ENCODE measurements at places on chromosomes 6 and 20.

- no peak for DNase-seq
Observed at GRCh38 chr6:98976674-98977385, 29.1 kb upstream of the FBXL4 start.

DNA sequence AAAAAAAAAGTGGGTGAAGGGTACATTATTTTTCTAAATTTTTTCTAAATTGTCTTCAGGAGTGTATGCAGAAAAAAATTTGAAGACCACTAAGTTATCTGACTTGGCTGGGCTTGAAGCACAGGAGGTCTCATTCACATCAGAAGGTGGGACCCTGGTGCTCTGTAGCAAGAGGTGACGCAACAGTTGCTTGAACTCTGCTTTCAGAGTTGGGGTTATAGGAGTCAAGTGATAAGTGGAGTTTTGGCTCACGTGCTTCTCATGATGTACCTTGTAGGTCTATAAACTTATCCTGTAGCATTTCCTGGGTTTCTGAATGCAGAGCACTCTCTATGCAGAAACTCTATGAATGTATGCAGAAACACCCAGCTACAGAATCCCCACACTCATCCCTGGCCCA is 58.5 kb upstream of the FOXC1 start:
- no peak for DNase-seq

DNA sequence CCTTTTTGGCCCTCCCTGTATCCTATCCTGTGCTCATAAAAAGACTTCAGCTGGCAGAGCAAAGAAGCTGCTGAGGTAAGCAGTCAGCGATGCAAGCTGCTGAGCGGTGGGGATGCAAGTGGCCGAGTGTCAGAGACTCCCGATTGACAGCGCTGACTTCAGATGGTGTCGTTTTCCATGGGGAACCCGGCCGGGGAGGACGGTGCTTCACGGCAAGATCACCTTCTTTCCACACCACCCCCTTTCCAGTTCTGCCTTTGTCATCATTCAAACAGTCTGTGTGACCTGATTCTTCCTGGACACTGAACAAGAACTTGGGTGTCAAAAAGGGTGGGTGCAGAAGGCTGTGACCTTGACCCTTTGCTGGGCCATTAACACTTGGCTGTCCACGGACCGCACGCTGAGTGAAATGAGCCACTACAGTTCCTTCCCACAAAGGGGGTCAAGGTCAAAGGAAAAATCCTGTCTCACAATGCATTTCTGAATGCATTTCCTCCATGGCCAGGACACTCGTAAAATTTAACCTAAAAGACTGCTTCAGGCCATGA is 52.9 kb upstream of the UNC93A start:
- no peak for DNase-seq

DNA sequence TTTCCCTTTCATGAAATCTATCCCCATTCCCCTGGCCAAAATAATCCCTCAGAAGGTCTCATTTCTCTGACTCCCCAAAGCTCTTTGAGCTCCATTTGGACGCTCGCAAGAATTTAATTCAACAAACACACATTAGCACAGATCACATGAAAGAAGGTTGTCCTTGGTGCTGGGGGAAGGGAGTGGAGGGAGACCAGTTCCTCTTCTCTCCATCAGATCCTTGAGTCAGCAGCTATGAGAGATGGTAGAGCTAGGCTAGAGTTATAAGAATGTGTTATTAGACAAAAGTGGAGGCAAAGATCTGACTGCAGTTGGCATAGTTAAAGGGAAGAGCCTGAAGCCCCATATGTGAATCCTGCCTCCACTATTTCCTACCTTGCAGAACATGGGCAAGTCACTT is 184.2 kb upstream of the CDYL start:
- no peak for DNase-seq

- no peak for DNase-seq
Observed at GRCh38 chr6:71656121-71656520, 230.2 kb upstream of the RIMS1 start.

- DNase-seq, result no peak
Observed at GRCh38 chr6:156869980-156870398, 92.8 kb downstream of the ARID1B start.

GRCh38 chr6:70151616-70152015 is 151.3 kb downstream of the COL9A1 start:
- DNase-seq, result no peak

DNA sequence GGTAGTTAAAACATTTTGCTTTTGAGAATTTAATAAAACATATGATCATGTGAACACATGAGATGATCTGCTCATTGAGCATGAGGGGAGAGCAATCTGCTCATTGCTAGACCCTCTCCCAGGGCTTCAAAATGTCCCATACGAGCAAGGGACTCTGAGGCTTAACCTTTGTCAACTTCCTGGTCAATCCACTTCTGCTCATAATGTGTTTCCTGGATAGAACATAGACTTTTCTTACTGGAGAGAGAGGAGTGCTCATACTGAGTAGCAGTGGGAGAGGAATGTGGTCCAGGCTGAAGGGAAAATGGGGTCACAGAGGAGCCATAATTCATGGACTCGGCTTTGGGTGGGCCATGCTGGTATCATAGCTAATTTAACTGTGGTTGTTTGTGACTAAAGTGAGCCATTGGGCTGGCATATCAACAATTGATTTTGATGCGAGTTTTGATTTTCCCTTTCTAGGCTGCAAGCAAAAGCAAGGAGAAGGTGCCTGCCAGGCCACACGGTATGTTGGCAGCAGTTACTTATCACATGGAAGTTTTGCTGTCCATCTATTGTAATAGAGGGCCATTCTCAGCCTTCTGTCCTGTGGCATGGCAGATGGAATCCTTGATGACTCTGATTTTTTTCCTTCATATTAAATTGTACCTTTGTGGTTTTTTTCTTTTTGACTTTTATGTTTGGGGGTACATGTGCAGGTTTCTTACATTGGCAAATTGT is 20.8 kb upstream of the ADGRF4 start:
- DNase-seq, result no peak

DNA sequence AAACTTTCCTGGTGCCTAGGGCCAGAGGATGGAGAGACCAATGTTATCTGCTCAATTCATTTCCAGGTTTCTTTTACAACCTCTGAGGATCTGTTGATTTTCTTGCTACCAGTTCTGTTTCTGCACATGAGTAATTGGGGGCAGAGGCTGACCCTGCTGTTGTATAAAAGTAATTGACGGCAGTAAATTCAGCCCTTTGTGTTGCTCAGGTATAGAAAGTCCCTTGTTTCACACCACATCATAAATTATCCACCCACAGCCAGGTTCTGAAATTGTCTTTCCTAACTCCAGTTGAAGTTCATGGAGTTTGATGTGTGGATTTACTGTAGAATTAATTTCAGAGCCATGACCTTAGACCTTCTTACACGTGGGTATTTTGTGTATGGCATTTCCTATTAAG is 107.4 kb upstream of the GRIK2 start:
- DNase-seq, result no peak

GRCh38 chr6:81806793-81807565 is 54.5 kb upstream of the TENT5A start:
- no peak for DNase-seq

DNA sequence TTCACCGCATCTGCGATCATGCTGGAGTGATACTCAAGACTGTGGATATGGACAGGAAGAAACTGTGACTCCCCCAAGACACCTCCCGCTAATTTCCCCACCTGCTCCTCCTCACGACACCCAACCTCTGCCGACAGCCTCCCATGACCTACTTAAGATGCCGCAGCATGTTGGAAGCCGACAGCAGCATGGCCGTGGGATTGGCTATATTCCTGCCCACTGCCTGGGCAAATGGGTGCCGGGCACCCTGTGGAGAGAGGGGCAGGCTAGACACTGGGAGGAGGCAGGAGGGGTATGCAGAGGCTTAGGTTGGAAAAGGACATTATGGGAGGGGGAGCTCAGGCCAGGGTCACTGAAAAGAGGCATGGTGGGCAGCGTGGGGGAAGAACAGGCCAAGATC is 4.5 kb downstream of the IDH3B start:
- DNase-seq, result no peak

DNA sequence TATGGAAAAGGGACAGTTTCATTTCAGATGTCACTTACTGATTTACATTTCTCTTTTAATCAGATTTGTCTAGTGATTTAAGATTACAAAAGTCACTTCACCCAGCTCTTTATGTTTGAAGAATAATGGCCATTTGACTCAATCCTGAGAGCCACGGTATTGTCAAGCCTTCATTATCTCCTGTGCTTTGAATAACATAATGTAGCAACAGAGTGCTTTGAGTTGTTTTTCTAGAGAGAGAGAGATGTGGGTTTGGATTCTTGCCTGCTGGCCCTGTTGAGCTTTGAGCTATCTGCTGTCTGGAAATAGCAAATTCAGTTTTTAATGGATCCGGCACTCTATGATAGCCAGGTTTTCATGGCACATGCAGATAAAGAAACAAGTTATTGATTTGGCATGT is 478.4 kb upstream of the SOX4 start:
- no peak for DNase-seq

GRCh38 chr6:44158770-44159228 is at the start of gene CAPN11:
TSS of gene CAPN11 (plus strand) at chr6:44158820. CDS start at chr6:44158849, 29 bp downstream.
- no peak for DNase-seq

GRCh38 chr6:62039605-62040004 is 246.4 kb downstream of the KHDRBS2 start:
- no peak for DNase-seq

DNA sequence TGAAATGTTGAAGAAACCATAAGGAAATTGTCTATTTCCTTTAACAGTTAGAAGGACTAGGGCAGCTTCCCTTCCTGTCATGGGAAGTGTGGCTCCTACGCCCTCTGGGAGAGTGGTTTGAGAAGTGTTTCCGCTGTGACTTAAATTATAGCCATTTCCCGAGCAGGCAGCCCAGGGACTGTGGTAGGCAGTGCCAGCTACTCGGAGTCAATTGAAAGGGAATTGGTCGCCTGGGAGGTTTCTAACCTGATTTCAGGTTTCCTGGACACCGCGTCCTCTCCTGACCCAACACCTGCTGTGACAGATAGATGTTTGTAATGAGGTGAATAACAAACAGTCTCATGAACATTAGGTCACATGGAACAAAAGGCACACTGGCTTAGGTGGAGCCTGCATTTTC is 256.1 kb upstream of the PLCB4 start:
- DNase-seq, result no peak

- no peak for DNase-seq
Observed at GRCh38 chr6:22024973-22025467, 271.8 kb downstream of the PRL start.

- no peak for DNase-seq
Observed at GRCh38 chr6:35669451-35670045, 19.2 kb downstream of the FKBP5 start.

DNA sequence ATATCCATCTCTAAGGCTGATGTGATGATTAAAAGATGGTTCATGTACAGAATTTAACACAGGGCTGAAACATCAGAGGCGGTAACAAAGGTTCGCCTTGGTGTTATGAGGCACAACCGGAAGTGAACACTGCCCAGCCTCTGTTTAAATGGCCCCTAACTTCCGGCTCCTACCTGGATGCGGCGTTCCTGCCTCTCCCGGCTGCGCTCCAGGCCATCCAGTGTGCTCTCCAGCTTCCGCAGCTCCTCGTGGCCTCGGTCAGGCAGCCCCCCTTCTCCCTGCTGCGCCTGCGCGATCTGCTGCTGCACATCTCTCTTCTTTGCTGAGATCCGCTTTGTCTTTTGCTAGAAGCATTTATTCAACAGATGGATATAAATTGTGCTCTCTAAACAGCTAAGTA is 195.3 kb downstream of the SYNE1 start:
- no peak for DNase-seq

- no peak for DNase-seq
Observed at GRCh38 chr6:6645261-6645917, 56.9 kb downstream of the LY86 start.

DNA sequence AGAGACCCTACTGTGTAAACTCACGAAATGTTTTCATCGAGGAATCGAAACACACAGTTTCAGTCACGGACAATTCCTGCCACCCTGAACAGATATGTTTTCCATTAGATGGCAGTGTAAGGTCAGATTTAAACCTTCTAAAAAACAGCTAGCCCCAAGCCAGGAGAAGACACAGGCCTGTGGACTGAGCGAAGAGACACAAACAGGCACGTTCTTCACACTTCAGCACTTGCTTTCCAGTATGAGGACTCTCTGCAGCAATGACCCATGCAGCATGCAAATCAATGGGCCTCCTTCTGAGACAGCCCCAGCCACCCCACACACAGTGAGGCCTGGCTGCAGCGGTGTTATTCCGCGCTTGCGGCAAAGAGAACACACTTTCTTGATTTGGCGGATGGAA is 31.9 kb downstream of the HUS1B start:
- DNase-seq, result no peak

DNA sequence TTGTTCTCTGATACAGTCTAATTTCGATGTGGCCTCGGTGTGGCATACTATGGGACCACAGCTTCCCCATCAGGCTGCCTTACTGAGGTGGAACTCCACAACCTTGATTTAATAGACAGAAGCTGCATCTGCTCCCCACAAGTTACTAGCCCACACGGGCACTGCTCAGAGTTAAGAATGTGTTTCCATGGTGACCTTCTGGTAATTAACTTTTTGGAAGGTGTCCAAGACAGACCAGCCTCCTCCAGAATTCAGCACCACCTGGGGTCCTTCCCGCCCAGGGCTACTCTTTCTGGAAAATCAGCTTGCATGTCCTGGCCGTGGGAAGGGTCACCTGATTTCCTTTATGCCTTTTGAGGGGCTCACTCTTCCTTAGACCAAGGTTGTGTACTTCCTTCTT is 48.7 kb upstream of the CDH4 start:
- DNase-seq, result no peak

DNA sequence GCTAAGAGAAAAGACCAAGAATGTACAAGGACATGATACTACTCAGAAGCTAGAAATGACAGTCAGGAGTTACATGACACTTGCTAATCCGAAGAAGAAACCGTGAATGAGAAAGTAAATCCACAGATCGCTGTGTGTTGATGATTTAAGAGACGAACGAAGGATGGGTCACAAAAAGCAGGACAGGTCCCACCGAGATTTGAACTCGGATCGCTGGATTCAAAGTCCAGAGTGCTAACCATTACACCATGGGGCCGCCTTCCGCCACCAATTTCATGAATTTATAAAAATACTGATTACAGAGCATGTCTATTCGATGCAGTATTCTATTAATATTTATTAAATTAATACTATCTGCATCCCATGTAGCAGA is 54.0 kb upstream of the BTN3A2 start:
- peak; percentile 75 for DNase-seq

GRCh38 chr20:36305602-36306551 is at the start of gene DLGAP4:
TSS of gene DLGAP4 (plus strand) at chr20:36306339. CDS start at chr20:36431718, 125,379 bp downstream.
- DNase-seq, result peak; percentile 13

GRCh38 chr6:135680964-135681913 is 170.3 kb upstream of the PDE7B start:
- DNase-seq, result no peak

DNA sequence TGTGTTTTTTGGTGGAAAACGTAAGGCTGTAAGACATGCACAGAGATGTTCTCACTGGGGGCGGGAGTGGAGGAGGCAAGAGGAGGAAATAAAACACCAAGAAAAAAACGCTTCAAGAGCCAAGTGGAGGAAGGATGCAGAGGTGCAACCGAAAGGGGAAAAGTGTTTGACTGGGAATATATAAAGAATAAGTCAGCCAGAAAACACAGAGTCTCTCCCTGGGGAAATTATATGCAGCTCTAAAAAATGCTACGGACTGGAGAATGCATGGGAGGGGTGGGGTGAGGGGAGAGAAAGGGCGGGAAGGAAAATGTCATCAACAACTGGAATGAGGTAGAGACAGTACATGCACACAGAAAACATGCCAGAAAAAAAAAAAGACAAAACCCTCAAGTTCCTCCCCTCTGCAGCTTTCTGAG is 133.5 kb downstream of the SCML4 start:
- DNase-seq, result no peak
